ENCODE measurements at places on chromosomes 7 and 10.

DNA sequence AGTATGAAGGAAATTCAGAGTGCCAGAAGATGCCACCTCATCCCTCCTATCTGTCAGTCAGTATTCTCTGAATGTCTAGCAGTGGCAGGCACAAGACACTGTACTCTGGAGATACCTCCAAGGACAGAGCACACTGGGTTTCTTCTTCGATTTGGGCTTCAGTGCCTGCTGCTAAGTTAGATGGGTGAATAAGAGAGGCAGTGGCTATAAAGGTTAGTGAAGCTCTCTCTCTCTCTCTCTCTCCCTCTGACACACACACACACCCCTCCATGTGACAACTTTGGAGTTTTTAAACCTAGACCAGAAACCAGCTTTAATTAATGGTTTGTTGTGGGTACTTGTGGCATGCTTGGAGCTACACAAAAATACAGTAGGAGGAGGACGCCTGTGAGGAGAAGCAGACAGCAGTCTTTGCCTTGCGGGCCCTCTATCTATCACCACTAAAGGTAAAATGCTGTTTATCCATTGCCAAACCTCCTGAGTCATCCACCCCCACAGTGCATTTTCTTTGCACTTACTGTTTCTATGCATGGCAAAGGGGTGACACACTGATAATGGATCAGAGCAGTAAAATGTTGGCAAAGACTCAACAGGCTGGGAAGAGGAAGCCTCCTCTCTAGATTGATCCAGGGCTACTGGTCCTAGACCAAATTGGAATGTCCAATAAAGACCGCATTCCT, 102.5 kb downstream of the TRIL start:
- DNase-seq = no peak

DNA sequence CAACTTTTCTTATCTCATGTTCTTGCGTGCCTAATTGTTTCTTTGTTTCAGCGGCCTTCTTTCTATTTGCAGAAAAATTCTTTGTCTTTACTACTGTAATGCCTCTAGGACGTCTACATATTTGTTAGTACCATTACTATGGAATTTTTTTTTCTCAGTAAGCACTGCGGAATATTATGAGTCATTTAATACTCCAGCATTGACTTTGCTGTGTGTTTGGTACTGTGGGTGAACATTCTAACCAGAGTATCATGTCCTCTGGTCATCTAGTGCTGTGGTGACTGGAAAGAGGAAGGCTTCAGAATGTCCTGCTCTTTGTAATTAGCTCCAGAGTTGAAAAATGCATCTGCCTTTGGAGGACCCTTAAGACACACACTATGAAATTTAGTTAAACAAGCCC, 58.5 kb upstream of the FERD3L start:
- DNase-seq = no peak

DNA sequence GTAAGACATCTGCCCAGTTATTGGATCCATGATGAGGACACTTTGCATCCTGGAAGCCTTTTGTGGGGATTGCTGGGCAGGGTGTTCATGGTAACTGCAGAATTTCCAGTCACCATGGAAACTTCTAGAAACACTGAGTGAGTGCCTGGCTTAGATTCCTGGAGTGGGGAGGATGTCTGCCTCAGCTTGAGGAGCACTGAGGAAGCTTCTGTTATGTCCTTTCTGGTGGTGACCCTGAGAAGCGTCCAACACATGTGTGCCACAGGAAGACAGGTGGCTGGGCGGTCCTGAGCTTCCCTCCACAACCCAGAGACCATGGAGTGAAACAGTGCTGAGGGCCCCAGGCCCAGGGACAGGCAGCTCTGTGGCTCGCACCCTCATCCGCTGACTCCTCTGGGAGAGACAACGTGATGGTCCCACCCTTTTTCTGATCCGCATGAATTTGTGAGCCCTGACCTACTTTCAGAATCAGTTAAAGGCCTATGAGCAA, 191.8 kb upstream of the CXCL12 start:
- DNase-seq = no peak

DNA sequence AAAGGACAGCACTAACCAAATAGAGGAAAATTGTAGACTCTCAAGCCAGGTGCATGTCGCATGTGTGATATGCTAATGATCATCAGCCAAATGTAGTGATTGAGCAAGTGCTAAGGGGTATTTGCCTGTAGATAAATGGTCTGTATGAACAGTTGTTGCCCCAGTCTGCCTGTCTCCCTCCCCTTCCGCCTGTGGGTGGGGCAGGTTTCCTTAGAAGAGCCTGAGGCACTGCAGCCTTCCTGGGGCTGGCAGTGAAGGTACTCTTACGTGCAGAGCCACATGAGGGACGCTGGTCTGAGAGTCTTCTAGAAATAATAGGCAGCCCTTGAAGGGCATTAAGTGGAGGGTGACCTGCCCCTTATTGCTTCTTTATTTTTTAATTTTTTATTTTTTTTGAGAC, 152.1 kb downstream of the SNX10 start:
- DNase-seq = no peak

GRCh38 chr10:96764425-96765060, 44.2 kb upstream of the PIK3AP1 start:
- DNase-seq = peak; percentile 55

GRCh38 chr7:129924602-129925001, 28.2 kb downstream of the UBE2H start:
- DNase-seq = no peak

Data from suppressor macrophage (primary cell).